ENCODE measurements at places on chromosomes 13 and 19.
A peak's percentile ranks its signal among the peaks of the same experiment; 100 is the strongest.

- DNase-seq, result peak; percentile 56
Observed at GRCh38 chr19:40752257-40752781, 1.3 kb downstream of the SNRPA start.

DNA sequence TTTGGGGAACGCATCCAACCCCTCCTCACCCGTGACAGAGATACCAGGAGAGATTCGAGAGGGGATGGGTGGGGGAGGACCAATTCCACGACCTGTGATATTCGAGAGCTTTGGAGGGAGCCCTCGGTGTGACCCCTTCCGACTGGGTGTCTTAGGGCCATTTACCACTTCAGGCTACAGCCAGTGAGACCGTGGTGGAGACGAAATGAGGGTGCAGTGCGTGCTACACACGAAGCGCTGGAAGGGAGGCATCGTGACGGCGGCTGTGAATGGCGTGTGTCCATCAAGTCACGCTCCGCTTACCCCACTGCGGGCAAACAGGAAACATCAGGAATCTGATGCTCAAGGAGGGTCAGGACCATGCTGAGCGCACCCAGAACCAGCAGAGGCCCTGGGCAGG lies 10.4 kb downstream of the CTU1 start:
- DNase-seq, result no peak

GRCh38 chr13:108227651-108228272 lies 9.6 kb downstream of the ABHD13 start:
- DNase-seq, result no peak

DNA sequence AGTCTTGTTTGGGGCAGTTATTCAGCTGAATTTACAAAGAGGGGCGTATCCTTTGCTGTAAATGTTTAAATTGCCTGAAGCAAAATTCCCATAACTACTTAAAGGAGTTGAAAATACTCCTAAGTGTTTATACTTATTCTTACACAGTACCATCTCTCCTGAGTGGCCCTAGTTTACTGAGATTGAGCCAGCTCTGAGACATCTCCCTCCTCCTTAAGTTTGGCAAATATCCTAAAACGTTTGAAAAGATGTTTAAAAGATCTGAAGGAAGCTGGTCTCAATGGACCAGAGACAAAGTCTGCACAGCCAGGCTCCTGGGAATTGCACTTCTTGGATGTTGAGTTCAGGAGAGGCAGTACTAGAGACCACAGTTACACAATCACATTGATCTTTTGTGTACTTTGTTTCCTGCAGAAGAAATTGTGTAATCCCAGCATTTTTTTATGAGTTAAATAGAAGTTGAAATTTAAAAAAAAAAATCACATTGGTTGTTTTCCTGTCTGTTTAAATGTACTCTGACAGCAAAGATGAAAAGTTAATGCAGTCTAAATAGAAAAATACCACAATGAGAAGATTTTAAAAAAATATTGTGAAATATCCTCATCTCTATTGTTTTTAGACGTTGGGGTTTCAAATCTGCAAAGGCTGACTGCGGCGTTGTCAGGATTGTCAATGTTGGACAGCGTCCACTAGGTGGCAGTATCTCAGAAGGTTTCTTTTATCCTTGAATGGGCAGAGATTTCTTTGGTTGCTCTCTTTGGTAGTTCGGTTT lies 20.7 kb downstream of the TNFSF11 start:
- peak; percentile 48 for DNase-seq

GRCh38 chr19:11165486-11166030 lies 10.0 kb upstream of the SPC24 start:
- no peak for DNase-seq

DNA sequence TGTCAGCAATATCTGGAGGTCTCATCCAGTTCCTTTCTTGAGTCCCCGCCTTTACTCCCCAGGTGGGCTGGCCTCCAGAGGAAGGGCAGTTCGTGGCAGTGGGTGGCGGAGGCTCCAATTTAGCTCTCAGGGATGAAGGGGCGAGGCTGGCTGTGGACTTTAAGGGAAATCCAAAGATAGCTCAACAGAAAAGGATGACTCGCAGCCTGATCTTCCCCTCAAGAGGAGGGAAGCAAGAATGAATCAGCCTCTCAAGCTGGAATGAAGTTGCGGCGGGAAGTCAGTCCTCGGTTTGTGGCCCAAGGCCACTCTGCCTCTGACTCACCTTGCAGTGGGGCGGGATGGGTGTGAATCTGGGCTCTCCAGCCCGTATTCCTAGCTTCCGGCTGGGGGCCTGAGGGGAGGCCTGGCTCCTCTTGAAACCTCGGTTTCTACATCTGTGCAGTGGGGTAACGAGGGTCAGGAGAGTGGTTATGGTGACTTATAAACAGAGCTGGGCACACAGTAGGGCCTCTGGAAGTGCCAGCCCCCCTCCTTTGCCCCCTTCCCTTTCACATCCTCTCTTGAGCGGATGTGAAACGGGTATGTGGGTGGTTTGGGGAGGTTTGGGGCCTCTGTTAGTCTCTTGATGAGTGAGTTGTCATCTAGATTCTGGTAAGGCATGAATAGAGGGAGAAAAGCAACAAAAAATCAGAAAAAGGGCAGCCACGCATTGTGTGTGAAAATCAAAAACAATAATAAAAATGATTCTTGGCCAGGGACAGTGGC lies 10.5 kb upstream of the SMG9 start:
- DNase-seq, result peak; percentile 87

DNA sequence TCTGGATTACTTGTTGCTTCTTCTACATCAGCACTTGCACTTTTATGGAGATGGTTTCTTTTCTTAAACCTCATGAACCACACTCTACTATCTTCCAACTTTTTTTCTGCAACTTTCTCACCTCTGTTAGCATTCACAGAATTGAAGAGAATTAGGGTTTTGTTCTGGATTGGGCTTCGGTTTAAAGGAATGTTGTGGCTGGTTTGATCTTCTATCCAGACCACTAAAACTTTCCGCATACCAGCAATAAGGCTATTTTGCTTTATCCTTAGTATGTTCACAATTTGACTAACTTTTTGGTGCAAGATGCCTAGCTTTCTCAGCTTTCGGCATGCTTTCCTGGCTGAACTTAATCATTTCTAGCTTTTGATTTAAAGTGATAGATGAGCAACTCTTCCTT lies 666.7 kb upstream of the MIR17HG start:
- no peak for DNase-seq

GRCh38 chr13:46314587-46314986 lies 72.5 kb downstream of the RUBCNL start:
- no peak for DNase-seq

DNA sequence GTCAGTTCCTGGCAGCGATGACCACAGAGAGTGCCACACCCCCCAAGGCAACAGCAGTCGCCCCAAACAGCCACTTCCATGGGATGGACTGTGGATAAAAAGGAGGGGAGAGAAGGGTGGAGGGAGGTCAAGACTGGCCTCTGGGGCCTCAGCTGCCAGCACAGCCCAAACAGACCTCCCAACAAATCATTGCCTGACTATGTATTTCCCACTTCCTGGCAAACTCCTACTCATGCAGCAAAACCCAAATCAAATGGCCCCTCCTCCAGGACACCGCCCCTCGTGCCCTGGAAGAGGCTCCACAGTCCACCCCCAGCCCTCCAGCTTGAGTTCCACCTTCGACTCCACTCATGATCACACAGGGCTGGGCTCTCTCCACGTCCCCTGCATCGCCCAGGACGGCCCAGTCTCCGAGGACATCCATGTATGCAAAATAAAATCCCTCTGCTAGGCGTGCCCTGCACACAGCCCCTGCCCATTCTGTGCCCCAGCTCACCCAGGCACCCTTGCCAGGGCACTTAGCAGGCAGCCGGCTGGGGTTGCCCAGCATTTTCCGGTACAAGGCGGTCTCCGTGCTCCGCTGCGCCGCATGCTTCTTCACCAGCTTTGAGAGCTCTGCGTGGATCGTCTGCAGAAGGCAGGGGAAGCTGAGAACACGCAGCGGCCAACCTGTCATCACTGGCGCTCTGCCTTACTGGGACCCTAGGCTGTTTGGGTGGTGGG lies 10.5 kb upstream of the ELL start:
- no peak for DNase-seq

DNA sequence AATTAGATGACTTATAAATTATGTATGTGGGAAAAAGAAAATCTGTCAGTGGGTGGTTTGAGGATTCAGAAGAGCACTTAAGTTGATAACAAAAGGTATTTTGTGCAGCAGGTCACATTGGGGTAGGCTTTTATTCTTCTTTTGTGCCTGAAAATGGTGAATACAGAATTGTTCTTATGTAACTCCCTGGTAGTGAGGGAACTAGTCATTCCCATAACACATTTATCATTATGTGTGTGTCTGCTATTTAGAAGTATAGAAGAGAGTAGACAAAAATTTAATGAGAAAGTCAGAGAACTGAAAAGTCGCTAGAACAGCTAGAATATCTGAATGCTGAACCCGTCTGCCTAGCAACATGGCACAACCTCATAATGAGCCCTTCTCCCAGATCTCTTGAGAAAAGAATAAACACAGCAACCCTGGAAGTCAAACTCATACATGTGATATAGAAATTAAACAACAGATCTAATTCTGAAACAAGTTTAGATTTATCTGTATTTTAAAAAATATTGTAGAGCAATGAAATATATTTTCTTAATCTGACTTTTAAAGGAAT lies 111.8 kb upstream of the EDNRB start:
- DNase-seq, result no peak

GRCh38 chr19:45251452-45252354 lies 632 bp downstream of the MARK4 start:
- peak; percentile 46 for DNase-seq

- DNase-seq, result peak; percentile 82
Observed at GRCh38 chr13:99176309-99177276, 24.1 kb upstream of the UBAC2 start.

GRCh38 chr13:44899967-44900366 lies 89.3 kb downstream of the NUFIP1 start:
- no peak for DNase-seq

GRCh38 chr19:10412257-10412977 lies 7.9 kb upstream of the PDE4A start:
- DNase-seq, result no peak

DNA sequence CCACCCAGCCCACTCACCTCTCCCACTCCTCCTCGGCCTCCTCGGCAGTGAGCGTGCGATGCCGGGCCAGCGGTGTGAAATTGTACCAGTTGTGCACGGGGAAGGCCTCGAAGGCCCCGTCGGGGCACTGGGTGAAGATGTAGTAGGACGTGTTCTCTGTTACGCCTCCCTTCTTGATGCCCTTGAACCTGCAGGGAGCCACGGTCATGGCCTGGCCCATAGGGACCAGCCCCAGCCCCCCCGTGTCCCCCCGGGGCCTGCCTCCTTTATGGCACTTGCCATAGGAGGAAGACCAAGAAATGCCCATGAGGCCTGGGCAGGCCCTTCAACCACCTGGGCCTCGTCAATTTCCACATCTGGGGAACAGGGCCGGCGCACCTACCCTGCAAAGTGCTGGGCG lies 5.6 kb downstream of the GTF2F1 start:
- DNase-seq, result no peak

- DNase-seq, result no peak
Observed at GRCh38 chr13:108433976-108434755, 164.6 kb downstream of the TNFSF13B start.

GRCh38 chr13:29496241-29496712 lies 99.2 kb downstream of the SLC7A1 start:
- no peak for DNase-seq
